Amniotic stem cell (primary cell): ENCODE measurements at places on chromosomes 2 and 18.

DNA sequence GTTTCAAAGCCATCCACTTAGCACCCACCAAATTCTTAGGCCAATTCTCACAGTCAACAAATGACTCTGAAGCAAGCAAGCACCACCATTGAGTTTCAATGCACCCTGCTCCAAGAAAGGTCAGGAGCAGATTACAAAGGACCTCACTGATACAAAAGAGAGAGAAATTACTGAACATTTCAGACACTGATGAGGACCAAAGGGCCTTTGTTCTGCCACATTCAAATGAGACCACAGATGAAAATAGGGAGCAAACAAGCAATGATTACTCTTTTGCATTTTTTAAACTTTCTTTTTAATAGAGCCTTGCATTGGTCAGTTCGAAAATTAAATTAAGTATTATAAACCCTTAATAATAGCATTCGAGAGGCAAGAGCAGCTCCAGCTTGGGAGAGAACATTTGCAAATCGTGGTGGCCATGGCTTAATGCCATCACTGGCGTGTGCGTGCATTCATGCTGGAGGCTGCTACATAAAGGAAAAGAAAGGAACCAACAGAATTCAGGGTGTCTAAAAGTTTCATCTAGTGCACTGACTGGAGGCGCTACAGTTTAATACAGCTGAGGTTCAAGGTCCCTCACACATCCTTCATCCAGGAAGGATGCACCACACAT, 87.5 kb downstream of the KLF7 start:
- DNase-seq, result no peak

DNA sequence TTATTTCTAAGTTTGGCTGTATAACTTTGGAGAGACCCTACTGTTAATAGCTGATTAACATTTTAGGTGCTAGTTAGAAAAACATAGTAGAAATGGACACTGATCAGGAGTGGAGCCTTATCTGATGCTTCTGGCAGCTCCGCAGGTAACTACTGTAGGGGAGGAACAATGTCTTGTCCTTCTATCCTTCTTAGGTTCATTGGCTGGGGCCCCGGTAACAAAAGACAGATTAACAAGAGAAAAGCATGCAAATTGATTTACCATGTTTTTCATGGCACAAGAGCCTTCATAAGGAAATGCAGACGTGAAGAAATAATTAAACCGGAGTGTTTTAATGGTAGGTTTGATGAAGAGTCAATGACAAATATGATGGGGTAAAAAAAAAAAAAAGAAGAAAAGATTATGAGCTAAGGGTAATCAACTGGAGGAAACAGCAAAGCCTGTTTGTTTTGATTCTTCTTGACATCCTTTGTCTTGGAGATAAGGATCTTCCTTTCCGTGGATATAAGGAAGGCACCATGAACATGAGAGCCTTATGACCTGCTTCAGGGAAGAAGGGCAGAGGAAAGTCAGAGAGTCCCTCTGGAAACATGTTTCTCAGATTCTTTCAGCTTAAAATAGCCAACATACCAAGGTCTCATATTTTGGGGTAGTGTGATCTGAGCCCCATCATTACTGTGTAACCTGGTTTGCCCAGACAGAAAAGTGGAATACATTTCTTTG, 62.4 kb upstream of the GCFC2 start:
- no peak for DNase-seq

- no peak for DNase-seq
Measured at GRCh38 chr2:124187948-124188347, 162.9 kb downstream of the CNTNAP5 start.

DNA sequence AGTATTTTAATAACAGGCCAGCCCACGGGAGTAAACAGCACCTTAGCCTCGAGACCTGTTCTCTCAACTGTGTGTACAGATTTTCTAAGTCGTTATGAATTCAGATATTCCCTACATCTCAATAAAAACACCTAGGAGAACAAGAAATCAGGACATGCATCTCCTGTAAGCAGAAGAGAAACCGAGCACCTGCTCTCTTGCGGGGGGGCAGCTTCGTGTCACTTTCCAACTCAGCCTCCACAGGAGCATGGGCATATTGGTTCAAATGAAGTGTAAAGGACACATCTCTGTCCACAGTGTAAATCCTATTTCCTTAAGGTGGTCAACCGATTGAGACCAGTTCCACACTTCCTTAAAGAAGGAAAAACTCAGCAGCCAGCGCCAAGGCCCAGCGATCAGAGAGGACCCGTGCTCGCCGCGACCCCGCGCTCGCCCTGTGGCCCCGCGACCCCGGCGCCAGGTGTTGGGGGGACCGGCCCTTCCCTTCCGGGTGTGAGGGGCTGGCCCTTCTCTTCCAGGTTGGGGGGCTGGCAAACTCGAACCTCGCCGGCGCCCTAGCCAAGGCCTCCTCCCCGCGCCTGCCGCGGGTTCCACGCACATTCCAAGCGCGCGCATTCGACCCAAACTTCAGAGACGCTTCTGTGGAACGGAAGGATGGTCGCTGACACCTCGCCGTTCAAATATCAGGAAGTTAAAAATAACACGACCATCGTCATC, 652 bp downstream of the SH3YL1 start:
- no peak for DNase-seq

DNA sequence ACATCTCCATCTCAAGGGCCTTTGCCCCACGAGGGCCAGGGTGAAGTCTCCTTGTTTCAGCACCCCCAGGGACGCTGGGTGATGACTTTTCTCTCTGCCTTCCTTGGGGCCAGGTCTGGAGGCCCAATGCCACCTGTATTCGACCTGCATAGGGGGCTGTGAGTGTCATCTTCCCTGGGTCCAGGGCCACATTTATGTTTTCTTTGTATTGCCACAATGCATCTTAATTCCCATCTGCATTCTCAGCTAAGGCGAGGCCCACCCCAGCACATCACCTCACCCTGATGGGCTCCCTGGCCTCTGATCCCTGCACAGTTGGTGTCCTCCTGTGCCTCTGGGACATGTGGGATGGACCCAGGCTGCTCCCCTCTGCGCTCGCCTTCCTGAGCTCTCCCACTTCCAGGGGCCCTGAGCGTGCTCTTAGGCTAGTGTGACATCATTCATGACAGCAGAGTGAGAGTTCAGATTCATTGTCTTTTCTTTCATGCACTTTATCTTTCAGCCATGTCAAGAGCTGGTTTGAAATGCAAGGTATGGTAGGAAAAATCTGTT, 122.0 kb upstream of the COPS8 start:
- no peak for DNase-seq

DNA sequence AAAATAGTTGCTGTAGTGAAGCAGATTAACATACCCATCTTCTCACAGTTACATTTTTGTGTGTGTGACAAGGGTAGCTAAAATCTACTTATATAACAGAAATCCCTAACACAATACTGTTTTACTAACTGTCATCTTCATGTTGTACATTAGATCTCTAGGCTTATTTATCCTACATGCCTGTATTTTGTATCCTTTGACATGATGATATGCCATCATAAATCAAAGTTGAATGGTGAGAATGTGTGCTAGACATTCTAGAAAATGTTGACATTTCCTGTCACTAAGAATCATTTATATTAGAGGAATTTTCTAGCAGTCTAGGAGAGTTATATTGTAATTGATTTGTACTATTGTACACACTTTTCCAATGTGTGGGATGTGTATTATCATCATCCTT, 21.5 kb upstream of the CALCRL start:
- DNase-seq, result no peak

DNA sequence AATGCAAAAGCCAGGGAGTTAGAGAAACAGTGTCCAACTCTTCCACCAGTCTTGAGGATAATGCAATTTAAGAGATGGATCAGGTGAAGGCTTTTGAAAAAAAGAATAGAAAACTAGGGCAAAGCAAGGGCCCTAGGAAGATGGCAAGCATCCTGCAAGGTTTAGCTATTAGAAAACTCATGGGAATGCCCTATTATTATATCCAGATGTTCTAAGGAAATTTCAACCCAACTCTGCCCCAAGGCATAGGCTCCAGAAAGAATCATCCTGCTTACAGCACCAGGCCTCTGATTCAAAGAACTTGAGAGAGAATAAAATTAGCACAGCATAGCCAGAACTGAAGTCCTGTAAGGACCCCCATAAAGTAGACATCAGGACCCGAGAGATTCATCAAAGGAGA, 68.1 kb downstream of the EN1 start:
- no peak for DNase-seq

DNA sequence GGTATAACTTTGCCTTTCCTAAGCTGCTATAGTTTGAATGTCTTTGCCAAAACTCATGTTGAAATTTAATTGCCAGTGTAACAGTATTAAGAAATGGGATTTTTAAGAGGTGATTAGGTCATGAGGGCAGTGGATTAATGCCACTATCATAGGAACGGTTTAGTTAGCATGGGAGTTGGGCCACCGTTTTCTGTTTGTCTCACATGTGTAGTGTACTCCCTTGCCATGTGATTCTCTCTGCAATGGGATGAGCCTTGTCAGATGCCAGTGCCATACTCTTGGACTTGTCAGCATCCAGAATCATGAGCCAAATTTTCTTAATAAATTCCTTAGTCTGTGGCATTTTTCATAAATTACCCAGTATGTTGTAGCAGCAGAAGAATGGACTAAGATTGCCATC, 388.9 kb upstream of the RGPD4 start:
- no peak for DNase-seq
